ENCODE measurements at places on chromosomes 2 and 18.

GRCh38 chr2:219452361-219453317 lies 18.0 kb downstream of the SPEG start:
- peak; percentile 86 for DNase-seq

- no peak for DNase-seq
These were observed 94.6 kb upstream of the ANKRD30BL start for GRCh38 chr2:132256251-132256902.

- DNase-seq, result no peak
These were observed 85.2 kb downstream of the NDUFA10 start for GRCh38 chr2:239939736-239940483.

DNA sequence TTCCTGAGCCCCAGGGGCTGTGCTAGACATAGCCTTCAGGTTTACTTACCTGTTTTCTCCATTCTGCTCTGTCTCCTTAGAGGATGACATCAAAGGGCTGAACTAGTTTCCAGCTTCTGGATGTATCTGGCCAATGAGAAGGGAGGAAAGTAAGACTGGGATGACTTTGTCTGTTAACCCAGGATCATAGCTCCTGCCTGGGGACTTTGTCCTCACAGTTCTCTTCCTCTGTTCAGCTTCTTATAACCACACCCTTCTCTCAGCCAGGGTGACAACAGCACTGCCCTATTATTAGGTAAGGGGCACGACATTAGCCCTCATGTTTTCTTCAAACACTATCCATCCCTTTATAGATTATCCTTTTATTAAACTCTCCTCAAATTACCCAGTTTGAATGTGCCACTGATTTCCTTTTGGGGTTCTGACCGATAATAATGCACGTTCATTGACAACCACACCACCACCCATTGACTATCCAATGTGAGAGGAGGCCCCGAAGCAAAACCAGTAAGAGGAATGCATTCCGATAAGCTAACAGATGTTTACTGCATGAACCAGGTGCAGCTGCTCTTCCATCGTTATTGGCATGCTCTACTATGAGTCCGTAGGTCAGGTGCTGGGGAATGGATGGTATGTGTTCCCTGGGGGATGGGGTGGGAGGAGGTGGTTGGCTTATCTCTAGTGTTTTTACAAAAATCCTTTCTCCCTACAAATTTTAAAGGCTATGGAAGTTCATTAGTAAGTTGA lies 23.5 kb downstream of the TSN start:
- no peak for DNase-seq

GRCh38 chr18:8900552-8900951 lies 195.2 kb downstream of the MTCL1 start:
- no peak for DNase-seq
